NCI-H1105 treated with DMSO at 0.1 percent for 48 hours (cell line): ENCODE measurements at places on chromosomes 2 and 18.

GRCh38 chr2:231518771-231519170, 11.5 kb downstream of the NMUR1 start:
- no peak for DNase-seq

DNA sequence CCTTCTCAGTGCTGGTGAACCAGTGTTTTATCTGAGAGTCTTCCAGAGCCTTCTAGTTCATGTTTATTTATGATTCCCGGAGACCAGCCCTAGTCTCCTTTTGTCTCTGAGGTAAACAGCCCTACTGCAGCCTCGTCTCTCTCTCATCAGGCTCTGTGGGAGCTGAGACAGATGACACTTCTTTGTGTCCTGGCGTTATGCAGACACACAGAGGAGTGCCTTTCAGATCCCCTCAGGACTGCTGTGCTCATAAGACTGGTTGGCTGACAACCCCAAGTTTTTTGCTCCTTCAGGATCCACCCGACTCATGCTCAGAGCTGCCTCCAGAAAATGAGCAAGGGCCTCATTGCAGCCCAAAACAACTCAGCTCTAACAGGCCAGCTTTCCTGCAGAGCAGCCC, 523.8 kb upstream of the SPHKAP start:
- DNase-seq = no peak

GRCh38 chr18:76339246-76339620, 155.8 kb downstream of the ZNF516 start:
- no peak for DNase-seq

DNA sequence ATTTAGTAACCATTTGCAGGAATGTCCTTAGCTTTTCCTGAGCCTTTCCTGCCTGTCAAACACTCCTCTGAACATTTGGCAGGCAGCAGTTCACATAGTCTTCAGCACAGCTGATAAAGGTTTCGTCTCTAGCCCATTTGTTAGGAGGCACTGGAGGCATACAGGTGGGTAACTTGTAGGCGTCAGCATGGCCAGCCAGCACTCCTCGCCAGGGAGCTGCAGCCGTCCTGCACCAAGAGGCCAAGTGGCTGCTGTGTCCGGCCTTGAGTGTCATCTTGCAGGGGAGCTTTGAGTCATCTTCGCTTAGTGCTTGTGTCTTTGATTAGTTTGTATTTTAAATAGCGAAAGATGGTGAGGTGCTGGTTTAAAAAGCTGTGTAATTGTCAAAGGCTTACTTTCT, 120.3 kb upstream of the NFATC1 start:
- no peak for DNase-seq

GRCh38 chr2:218423584-218423983, 4.7 kb downstream of the VIL1 start:
- no peak for DNase-seq

- peak; percentile 52 for DNase-seq
These were observed 16.4 kb downstream of the DYNAP start for GRCh38 chr18:54607213-54608027.

DNA sequence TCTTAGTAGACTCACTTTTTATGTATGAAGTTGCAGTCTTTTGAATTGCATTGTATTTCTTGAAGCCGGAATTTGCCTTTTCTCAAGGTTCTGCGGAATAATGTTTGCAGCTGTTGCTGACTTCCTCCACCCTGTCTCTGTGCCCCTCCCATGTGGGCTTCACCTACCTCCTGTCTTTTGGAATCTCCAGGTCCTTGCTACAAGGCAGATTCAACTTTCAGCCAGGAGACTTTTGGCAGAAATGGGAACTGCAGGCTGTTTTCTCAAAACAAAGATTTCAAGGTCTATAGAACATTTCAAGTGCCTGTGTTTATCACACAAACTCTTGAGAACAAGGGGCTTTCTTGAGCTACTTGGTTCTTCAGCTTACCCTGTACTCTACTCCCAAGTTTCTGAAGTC, 25.6 kb downstream of the ZNF236 start:
- no peak for DNase-seq

- DNase-seq = no peak
These were observed 81.5 kb upstream of the STON1 start for GRCh38 chr2:48448274-48449061.

DNA sequence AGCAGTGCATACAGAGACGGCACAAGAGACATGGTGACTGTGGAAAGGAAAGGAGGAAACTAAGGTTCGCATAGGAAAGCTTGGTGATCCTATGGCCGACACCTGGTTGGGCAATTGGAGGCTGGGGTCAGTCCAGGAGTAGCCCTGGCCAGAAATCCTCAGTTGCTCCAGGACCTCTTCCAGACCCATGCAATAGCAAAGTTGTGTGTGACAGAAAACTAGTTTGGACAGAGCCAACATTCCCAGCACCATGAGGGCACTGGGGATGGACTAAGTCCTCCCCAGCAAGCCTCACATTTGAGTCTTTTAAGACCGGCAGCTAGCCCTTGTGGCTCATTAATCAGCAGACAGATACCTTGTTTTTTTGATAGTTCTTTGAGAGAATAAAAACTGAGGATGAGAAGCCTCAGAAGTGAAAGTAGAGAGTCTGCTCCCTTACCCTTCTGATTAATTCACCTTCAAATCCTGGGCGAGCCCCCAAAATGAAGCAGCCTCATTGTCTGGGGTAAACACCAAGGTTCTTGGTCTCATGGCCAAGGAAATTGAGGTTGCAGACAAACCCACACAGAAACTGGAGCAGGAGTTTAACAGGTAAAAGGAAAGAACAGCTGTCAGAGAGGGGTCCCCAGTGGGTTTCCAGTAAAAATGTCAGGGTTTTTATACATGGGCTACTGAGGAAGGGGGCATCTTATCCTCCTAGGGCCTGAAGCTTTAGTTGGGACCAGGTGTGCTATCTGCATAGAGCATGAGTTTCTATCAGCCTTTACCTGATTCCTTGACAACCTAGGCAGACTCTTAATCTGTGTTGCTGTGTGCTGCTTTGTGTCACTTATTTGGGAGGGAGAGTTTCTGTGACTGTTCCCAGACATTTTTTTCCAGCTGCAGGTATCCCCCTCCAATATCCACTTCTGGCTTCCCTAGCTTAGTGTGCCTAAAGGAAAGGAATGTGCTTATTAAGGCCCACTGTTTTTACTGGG, 39.1 kb downstream of the STK17B start:
- no peak for DNase-seq

- DNase-seq = no peak
These were observed 147.0 kb downstream of the NEDD4L start for GRCh38 chr18:58190842-58191530.

GRCh38 chr2:146123714-146124113, 1603.8 kb upstream of the ZEB2 start:
- no peak for DNase-seq
